ENCODE measurements at places on chromosomes 6 and 20.

DNA sequence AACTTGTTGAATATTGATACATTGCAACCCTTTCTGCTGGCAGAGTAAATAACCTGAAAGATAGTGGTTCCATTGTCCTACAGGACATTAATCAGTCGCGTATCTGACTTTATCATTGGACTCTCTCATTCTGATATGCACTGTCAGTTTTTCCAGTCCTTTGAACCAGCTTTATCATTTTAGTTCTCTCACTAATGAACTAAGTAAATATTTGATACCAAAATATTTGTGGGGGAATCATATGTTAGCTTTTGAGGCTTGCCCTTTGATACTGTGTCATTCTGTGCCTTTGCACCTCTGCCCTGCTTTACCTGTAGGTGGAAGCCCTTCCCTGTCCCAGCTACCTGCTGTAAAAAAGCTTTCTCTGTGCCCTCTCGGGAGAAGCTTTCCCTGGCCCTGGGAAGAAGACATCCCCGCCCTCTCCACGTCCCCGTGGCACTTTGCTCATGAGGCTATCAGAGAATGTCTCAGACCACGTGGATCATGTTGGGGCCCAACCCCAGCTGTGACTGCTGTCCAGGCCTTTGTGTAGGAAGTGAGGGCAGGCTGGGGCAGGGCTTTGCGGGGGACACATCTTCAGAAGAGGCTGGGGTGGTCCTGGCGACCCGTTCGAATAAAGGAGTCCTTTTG is 117.8 kb upstream of the NXT1 start:
- DNase-seq = no peak

DNA sequence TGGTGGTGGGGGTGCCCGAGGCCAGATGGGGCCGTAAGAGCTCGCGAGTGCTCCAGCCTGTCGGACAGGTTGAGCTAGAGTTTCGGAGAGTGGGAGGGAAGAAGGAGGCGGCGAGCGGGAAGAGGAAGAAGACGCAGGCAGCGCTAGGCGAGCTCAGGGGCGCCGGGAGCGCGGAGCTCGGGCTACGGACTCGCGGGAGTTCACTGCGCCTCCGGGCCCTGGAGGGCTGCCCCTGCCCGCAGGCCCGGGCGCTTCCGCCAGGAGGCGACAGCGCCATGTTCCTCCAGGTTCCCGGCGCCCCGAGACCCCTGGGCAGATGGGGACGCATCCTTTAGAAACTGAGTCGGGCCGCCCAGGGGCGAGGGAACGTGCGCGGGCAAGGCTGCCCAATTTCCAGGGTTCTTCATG is 984 bp downstream of the TFAP2C start:
- peak; percentile 46 for DNase-seq

- DNase-seq = no peak
Measured at GRCh38 chr20:32537657-32538525, 47.2 kb downstream of the NOL4L start.

DNA sequence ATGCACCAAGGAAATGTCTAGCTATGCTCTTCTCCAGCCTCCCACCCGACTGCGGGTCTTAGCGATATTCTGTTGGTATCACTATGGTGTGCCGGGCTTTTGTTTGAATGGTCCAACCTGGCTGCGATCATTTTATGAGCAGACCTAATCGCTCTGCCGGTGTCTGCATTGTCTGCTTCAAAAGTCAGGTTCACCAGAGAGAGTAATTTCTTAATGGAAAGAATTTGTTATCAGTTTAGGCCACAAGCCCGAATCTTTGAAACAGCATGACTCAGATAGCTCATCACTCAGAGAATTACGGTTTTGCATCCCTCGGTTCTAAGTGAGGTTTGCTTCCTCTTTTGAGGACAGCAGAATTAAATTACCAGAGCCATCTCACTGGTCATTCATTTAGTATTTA is 521.0 kb upstream of the ARID1B start:
- no peak for DNase-seq

GRCh38 chr6:139198529-139199288 is 63.8 kb downstream of the HECA start:
- no peak for DNase-seq

DNA sequence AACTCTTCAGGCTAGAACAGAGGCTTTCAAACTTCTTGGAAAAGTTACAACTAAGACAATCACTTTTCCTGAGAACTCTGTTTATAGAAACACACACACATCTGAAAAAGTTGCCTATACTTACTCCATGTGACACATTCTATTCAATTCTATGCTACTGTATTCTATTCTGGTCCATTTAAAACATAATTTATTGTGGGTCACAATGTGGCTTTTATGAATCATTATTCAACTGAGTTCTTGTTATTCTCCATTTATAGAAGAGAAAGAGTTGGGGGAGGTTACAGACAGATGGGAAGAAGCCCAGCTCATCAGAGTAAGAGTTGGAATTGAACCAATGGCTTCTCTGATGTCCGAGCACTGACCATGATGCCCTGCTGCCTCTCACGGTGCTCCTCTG is 21.6 kb upstream of the BCAS1 start:
- no peak for DNase-seq

- no peak for DNase-seq
Measured at GRCh38 chr20:49526056-49526455, 41.9 kb downstream of the PTGIS start.

Data from NCI-H524 (cell line).